Stimulated activated CD4-positive, alpha-beta T cell treated with anti-CD3 and anti-CD28 coated beads, Interleukin-4, amount 100 ng/mL, for 48 hours (primary cell): ENCODE measurements at places on chromosomes 1 and 21.

- no peak for DNase-seq
Observed at GRCh38 chr1:46960250-46960649, 19.0 kb upstream of the CYP4A11 start.

- DNase-seq = no peak
Observed at GRCh38 chr1:98698625-98699024, 37.1 kb downstream of the SNX7 start.

DNA sequence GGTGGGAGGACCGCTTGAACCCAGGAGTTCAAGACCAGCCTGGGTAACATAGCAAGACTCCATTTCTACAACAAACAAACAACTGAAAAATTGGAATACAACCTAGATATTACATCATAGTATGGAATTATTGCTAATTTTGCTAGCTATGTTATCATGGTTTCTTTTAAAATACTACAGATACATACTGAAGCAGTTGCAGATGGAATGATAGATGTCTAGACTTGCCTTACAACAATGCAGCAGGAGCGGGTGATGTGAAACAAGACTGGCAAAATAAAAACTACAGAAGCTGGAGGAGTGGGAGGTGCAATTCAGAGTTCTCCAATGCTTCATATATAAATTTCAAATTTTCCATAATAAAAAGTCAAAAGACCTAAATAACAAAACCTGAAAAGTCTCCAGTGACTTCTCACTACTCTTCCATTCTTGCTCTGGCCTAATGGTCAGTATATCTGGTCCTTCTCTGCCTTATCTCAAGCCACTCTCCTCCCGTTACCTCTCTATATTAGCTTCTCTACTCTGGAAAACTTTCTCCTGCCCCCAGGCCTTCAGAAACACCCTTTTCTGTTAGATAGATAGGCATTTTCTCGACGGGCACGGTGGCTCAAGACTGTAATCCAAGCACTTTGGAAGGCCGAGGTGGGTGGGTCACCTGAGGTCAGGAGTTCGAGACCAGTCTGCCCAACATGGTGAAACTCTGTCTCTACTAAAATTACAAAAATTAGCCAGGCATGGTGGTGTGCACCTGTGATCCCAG is 28.5 kb upstream of the TMEM200B start:
- DNase-seq = no peak

DNA sequence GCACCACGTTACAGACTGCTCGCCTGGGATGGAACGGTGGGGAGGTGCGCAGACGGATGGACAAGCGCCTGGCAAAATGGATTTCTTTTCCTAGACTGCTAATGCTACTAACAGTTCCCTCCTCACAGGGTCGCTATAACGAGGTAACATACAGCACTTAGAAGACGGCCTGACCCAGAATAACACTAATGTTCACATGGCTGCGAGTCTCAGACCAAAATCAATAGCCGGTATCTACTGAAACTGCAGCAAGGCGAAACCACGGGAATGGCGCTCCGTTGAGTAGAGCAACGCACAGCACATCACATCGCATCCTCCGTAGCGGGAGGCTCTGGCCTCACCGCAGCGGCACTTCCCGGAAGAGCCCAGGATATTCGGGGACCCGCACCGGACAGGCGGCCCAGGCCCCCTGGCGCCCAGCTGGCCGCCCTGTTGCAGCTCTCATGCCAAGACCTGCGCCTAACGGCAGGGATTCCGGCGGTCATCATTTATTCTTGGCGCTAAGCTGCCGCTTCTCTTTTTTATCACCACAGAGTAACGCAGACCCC is 46.6 kb downstream of the VPS26C start:
- DNase-seq = peak; percentile 21

DNA sequence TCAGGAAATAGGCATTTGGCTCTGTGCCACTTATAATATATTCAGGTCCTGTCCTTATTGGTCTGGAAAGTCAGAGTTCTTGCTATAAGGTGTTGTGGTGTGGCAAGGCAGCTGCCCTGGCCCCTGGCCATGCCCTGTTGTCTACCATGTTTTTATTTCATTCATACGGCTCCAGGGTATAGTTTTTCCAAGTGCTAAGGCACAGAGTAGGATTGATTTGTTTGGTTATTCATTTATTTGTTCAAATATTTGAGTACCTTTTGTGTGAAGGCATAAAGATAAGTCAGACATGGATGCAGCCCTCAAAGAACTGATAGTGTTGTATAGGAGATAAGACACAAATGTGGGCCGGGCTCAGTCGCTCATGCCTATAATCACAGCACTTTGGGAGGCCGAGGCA is 10.1 kb downstream of the ZBTB8B start:
- no peak for DNase-seq

- DNase-seq = no peak
Observed at GRCh38 chr1:77265180-77265579, 16.6 kb upstream of the AK5 start.

- DNase-seq = no peak
Observed at GRCh38 chr21:39441502-39442475, 3.8 kb downstream of the LCA5L start.

DNA sequence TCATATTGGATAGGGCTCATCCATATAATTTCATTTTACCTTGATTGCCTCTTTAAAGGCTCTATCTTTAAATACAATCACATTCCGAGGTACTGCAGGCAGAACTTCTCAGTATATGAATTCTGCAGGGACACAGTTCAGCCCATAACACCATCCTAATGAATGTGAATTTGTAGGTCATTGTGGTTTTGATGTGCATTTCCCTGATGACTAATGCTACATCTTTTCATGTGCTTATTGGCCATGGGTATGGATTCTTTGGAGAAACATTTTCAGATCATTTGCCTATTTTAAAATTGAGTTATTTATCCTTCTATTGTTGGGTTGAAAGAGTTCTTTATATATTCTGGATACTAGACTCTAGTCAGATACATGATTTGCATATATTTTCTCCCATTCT is 9.6 kb upstream of the RPS6KC1 start:
- no peak for DNase-seq
